ENCODE measurements at places on chromosomes 16 and 17.

DNA sequence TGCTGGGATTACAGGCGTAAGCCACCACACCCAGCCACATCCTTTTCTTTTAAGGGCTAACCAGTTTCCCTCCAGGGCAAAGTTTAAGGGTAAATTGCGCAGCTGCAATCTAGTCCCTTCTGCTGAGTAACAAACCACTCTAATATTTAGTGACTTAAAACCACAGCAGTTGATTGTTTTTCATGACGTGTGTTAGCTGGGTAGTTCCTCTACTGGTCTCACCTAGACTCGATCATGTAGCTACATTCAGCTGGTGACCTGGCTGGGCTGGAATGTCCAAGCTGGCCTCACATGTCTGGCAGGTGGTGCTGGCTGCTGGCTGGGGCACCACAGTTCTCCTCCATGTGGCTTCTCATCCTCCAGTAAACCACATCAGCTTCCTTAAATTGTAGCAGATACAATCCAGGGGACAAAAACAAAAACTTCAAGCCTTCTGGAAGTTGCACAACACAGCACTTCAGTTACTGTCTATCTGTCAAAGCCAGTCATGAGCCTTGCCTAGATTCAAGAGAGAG, 75.5 kb downstream of the GPRC5B start:
- DNase-seq = no peak

DNA sequence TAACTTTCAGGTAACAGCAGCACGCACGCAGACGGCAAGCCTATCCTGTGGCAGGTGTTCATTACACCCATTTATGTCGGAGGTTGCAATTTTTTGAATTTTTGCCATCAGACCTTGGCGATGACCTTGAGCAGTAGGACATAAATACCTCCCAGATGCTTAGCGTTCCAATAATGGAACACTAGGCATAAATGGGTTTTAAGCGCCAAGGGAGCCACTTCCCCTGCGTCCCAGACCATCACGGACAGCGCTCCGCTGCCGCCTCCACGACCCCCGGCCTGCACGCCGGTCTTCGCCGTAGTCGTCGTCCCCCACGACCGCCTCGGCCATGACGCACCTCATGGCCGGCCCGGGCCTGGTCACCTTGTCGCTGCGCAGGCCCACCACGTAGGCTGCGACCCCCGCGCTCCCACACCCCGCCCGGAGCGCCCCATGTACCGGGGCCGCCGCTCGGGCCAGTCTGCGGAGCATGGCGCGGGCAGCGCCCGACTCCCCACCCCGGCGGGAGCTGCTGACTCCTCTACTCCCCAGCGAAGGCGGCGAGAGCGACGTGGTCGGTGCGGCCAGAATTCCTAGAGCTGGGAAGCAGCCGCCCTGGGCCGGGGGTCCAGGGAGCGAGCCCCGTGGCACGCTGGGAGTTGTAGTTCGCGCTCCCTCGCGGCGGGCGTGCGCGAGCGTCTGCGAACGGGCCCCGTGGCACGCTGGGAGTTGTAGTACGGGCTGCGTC, 22.7 kb downstream of the TMEM235 start:
- DNase-seq = peak; percentile 99

DNA sequence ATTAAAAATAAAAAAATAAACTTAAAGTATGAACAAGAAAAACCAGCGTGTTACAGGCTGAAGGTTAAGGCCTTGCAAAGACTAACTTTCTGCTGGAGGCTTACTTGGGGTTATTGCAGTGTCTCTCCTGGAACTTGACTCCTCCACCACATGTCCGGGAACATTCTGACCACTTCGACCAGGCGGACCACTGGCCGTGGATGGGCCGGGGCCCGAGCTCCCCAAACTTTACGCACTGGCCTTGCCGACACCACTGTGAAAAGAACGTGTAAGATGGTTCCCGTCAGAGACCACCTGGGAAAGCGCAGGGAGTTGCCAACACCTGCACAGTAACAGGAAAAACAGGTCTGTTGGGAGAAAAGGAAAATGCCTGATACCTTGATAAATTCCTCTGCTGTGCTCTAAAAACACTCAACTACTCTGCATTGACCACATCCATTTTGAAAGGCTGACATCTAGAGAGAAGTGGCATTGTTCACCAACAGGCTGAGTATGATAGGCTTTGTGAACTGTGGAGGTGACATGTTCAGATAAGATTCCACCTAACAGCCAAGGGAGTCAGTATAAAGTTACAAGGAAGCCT, 99.1 kb downstream of the ADAMTS18 start:
- DNase-seq = no peak

GRCh38 chr16:82146957-82147356, 23.1 kb downstream of the MPHOSPH6 start:
- DNase-seq = no peak

- DNase-seq = peak; percentile 83
These were observed 4.3 kb upstream of the PABPN1L start for GRCh38 chr16:88870608-88871348.

GRCh38 chr17:48760411-48760810, 31.9 kb upstream of the HOXB13 start:
- no peak for DNase-seq

DNA sequence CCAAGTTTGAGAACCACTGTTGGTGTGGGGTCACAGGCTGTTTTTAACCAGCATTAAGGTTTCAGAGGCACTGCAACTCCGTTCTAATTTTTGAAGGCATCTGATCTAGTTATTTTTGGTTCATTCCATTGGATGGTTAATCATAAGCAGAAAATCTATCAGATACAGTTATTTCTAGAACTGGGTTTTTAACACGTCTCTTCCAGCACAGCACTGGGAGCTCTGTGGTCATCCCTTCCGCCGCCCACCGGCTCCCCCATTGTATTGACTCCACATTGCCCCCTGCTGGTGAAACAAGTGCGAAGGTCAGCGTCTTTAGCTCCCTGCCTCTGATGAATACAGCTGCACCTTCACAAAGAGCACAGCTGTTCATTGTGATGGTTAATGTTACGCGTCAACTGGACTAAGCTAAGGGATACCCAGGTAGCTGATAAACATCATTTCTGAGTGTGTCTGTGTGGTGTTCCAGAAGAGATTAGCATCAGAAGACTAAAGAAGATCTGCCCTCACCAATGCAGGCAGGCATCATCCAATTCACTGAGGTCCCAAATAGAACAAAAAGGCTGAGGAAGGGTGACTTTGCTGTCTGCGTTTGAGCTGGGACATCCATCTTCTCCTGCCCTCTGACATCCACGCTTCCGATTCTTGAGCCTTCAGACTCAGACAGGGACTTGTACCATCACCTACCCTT, 8.5 kb downstream of the CCL18 start:
- peak; percentile 79 for DNase-seq

- no peak for DNase-seq
These were observed 36.1 kb downstream of the HNF1B start for GRCh38 chr17:37708616-37709212.

GRCh38 chr17:8048236-8048635, 9.4 kb downstream of the ALOX15B start:
- no peak for DNase-seq

- no peak for DNase-seq
These were observed 63.4 kb downstream of the ADCY9 start for GRCh38 chr16:4052801-4053293.

GRCh38 chr17:37744961-37745800, at the start of gene HNF1B:
TSS of gene HNF1B (minus strand) at chr17:37745059. CDS start at chr17:37744884, 175 bp downstream.
- no peak for DNase-seq

DNA sequence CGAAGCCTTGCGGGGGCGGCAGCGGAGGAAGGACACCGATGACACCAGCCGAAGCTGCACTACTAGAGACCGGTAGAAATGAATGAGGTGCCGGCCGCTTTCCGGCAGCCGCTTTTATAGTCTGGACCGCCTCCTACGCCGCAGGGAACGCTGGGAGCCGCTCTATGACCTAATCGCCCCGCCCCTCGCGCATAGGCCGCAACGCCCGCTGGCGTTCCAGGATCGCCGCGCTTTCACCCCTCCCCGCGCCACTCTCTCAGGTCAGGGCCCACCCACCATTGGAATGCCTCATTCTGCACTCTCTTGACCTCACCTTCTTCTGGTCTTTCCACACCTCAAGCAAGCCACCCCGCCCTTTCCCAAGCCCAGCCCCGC, at the start of gene DDX5:
Gene DDX5 (minus strand): TSS at position 89 of the 375 bp plus-strand sequence. CDS start 170 bp downstream, outside the sequence.
- DNase-seq = peak; percentile 97

DNA sequence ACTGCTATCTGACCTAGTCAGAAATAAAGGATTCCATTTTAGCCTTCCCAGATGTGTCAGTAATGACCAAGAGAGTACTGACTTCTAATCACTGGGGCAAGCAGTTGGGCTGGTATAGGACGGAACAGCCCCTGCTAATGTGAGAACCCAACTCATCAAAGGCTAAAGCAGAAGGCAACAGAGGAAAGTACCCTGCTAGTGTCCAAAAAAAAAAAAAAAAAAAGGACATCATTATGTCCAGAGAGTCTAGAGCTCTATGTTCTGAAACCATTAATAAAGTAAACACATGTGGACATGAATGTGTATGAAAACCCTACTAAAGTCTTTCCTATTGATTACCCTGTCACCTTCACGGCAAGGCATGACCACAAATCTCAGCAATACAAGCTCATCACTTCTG, 85.0 kb downstream of the CYTH1 start:
- no peak for DNase-seq

DNA sequence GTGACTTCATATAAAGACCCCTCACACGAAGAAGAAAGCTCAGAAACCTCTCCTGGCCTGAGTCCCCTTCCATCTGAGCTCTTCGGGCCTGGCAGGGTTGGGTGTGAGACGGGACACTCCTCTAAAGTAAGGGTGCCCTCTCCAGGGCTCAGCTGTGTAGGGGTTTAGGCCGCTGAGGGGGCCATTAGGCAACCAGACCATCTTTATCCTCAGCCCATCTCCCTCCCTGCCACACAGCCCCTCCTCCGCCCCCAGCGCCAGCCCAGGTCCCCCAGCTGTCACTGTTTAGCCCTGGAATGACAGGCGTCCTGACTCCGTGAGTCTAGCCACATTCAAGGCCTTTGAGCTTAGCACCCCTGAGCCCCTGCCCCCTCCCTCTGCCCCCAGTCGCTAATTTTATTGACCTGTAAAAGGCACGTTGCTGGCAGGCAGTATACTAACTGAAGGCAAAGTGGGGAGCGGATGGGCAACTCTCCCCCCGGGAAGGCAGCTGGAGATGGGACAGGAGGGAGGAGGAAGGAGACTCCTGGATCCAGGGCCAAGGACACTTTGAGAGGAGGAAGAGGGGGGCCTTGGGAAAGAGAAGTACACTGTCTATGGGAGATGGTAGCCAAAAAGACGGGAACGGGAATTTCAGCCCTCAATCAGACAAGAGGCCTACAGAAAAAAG, 592 bp upstream of the ZNF385C start:
- no peak for DNase-seq
